ENCODE measurements at places on chromosomes 5 and 9.

DNA sequence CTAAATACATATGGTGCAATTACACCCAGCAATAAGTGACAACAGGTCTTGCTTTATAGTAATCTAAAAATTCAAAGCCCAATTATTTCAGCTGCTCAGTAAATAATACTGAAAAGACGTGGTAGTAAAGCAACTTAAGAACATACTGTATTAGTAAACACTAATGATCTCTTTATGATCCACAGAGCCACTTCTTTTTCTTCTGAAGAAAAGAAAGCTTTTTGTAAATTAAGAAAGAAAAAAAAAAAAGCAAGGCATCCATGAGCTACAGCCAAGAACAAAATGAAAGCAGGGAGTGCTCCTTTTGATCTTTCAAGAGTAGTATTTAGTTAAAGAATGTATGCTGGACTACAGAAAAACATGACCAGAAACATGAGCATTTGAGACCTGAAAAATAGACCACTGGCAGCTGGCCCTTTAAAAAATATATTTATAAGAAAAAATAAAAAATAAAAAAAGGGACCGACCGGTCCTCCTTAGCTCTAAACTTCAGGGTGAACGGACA, 348.7 kb downstream of the GLIS3 start:
- DNase-seq = no peak

DNA sequence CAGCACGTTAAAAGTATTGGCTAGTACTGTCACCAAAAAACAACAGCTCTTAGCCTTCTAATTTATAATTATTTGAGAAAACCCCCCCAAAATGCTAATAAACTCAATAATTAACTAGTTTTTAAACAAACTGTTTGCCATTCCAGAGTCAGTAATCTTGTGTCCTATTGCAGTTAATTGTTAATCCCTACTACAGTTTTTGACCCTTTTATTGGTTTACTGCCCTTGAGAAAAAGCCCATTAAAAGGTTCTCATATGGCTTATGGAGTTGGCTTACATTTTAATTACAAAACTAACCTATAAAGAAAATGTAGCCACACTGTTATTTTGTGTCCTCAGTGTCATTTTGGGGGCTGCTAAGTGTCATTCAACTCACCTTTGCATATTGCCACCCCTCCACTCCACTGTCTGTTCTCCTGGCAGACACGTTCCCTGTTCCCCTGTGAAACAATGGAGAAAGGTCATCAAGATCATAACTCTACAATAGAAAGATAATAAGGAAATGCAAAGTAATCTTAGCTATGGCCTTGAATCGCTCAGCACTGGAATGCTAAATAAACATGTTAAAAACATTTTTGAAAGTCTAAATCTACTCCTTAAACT, 51.6 kb upstream of the TXNDC8 start:
- DNase-seq = no peak

DNA sequence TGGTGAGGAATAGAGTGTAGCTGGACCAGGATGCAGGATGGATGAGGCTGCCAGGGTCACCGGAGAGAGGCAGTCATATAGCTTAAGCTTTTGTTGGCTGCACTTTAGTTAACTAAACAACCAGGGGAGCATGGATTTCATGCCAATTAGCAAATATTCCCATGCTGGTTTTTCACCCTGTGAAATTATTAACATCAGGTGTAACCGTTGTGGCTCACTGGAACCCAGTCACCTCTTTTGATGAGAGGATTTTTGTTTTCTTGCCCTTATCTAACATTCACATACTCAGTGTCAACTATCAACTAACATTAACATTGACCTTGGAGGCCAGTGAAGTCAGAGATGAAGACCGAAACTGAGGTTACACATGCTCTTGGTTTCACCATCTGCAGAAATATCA, 97.2 kb upstream of the BASP1 start:
- no peak for DNase-seq

DNA sequence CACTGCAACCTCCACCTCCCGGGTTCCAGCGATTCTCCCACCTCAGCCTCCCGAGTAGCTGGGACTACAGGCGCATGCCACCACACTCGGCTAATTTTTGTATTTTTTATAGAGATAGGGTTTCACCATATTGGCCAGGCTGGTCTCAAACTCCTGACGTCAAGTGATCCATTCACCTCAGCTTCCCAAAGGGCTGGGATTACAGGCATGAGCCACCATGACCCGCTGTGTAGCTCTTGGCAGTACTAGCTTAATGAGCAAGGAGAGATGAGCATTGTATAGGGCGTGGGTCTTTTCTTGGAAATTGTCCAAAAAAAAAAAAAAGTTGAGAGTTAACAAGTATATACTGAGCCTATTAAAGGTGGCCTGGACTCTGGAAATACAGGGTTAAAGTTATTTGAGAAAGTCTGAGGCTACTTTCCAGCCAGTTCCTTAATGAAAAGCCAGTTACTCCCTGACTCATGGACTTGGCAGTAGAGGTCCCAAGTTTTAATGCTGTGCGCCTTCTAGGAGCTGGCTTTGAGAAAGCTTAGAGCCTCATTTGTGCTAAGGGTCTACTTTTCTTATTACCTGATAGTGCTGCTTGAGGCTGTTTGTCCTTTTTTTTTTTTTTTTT, 4.2 kb upstream of the FGF18 start:
- DNase-seq = no peak

GRCh38 chr9:95100071-95100627, 217.4 kb downstream of the FANCC start:
- DNase-seq = no peak

- no peak for DNase-seq
These were observed 66.6 kb downstream of the ITGA1 start for GRCh38 chr5:52854301-52854700.

- no peak for DNase-seq
These were observed 8.8 kb downstream of the FAM13B start for GRCh38 chr5:138024117-138024516.

GRCh38 chr5:32280656-32281081, 32.1 kb downstream of the MTMR12 start:
- no peak for DNase-seq

- no peak for DNase-seq
These were observed 42.0 kb downstream of the VLDLR start for GRCh38 chr9:2663461-2664173.

DNA sequence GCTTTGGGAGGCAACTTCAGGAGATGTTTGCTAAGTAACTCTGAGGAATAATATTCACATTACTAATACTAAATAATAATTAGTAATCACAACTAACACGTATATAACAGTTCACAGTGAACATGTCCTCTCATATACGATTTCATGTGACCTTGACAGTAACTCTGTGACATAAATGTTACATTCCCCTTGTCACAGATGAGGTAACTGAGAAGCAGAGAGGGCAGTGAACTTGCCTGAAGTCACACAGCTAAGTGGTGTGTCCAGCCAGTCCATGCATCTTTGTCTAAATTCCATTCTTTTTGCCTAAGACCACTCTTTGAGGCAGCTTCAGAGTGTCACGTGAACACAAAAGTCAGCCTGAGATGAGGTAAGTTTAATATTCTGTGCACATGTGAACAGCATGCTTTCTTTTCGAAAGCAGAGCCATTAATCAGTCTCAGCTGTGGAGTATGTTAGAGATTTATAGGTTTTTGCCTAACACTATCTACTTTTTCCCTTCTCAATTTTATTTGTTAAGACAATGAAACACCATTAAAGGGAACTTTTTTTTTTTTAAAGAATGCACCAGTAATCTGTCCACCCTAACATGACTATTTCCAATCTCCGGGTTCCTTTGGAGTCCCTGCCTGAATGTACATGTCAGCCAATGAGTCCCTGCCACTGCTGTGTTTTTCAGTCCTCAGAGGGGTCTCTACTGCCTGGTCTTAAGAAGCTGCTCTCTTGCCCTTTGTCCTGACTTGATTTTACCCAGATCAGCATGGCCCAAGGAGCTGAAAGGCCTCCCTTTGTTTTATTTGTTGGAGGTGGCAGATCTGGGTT, 43.5 kb downstream of the SH3PXD2B start:
- DNase-seq = no peak

GRCh38 chr5:601771-602465, 10.2 kb upstream of the CEP72 start:
- no peak for DNase-seq

- no peak for DNase-seq
These were observed 55.6 kb downstream of the CFAP90 start for GRCh38 chr5:7795306-7795705.

DNA sequence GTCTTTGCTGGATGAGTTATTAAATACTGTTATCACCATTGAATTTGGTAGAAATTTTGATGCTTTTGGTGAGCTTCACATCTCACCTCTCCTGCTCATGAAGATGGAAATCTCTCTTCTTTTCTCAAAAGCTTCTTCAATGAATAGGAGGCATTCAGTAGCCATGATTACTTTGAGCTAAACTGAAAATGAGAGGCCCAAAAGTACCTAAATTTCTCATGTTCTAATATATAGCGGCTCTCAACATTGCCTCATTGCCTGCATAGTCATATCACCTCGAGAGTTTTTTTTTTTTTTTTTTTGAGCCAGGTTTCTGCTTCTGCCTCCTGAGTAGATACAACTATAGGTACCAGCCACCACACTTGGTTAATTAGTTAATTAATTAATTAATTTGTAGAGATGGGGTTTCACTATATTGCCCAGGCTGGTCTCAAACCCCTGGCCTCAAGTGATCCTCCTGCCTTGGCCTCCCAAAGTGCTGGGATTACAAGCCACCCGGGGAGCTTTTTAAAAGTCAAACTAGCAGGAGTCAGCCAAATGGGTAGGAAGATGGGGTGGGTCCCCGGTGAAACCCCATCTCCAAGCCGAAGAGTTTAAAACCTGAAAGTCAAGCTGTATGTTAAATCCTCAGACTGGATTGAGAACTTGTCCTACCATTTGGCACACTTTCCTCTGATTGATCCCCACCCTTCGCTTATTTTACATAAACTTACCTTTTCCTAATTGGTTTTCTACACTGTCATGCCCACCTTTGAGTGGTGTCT, 169.0 kb downstream of the DOCK2 start:
- no peak for DNase-seq

DNA sequence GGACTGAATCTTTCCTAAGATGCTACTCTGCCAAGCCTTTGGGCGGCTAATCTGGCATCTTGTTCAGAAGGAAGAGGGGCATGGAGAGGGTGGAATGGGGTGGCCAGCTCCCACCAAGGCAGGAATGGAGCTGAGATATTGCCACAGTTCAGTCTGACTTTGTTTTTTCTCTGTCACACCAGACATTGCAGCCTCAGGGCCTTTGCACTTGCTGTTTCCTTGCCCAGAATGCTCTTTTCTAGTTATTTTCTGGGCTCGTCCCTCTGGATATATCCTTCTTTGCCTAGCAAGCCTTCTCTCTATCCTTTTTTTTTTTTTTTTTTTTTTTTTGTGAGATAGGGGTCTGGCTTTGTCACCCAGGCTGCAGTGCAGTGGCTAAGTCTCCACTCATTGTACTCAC, 40.8 kb downstream of the ZNF618 start:
- DNase-seq = no peak

GRCh38 chr9:83651558-83651957, 28.6 kb downstream of the IDNK start:
- no peak for DNase-seq

DNA sequence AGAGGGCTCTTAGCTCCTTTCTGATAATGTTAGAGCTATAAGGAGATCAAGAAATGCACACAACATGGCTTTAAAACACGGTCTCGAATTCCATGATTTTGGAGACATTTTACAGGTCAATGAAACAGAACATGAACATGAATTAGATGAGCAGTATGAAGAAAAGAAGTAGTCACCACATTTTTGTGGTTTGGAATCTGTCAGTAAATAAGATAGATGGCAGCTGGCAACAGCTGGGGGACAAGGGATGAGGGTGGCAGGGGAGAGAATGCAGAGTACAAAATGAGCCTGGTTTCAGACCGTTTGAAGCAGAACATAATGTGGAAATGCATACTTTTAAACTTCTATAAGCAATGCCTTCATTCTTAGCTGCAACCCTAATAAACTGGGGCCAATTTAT, 107.1 kb downstream of the OXCT1 start:
- DNase-seq = no peak

DNA sequence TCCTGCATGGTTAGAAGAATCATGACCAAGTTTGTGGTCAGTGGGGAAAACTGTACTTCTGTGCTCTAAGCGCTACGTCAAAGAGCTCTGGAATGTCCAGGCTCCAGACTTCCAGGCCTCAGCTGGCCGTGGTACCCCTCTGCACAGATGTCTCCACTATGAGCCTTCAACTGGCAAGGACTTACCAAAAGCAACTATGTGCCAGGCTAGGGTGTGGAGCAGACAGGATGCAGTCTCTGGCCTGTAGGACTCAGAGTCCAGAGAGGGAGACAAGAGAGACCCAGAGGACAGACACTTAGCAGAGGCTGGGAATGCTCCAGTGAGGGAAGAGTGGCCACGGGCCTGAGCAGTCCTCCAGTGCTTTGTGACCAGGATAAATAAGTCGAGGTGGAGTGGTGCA, 31.0 kb upstream of the TCF7 start:
- no peak for DNase-seq

DNA sequence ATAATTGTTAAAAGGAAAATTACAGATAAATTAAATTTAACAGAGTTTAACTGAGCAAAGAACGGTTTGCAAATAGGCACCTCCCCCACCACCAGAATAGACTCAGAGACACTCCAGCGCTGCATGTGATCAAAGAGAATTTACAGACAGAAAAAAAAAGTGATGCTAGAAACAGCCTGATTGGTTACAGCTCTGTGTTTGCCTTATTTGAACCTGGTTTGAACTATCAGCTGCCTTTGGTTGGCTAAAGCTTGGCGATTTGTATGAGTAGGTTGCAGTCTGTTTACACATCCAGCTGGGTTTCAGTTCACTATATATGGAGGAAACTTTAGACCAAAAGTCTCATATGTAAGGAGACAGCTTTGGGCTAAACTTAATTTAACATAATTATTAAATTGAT, 249.1 kb downstream of the ENC1 start:
- DNase-seq = no peak

DNA sequence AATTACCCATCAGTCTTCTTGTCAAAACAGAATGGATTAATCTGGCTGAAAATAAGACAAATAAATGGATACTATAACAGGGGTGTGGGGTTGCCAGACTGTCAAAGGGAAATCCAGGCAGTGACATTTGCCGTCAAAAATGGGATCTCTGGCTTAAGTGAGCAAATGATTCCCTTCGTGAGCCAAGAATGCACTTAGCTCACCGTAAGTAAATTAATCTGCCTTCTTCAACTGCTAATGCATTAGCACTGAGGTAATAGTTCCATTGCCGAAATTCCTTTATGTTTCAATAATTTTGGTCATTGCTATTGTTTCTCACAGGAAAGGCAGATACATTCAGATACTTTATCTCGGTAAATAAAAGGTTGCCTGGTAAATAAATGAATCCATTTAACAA, 377.8 kb downstream of the KIAA0825 start:
- no peak for DNase-seq

- DNase-seq = peak; percentile 31
These were observed 38.9 kb upstream of the TRAF1 start for GRCh38 chr9:120965344-120966012.

- DNase-seq = no peak
These were observed 46.9 kb downstream of the FNIP1 start for GRCh38 chr5:131749723-131750470.

DNA sequence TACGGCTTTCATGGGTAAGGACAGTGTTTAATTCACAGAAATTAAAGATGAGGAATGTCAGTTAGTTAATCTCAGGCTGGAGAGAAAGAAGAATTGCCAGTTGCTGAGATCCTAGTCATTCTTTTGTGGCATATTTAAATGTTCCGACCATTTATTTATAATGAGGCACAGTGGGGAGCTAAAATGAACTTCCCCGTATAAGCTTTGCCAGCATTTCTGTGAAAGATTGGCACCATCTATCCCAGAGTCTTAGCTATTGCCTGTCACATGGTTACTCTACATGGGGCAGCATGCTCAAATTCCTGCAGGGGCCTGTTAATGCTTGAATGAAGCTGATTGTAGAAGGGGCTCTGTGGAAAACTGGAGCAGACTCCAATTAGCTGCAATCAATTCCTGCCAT, 314.1 kb downstream of the PRELID2 start:
- DNase-seq = no peak

- DNase-seq = no peak
These were observed 297.9 kb downstream of the KCTD16 start for GRCh38 chr5:144468571-144468970.
